ENCODE measurements at places on chromosomes 6 and 20. TPM values are rescaled to one million over a fixed set of nuclear protein-coding genes. Genes with fewer than 3 reads are reported as not detected.

The LY6G5C gene
- 1.2 TPM for total RNA-seq

DNA sequence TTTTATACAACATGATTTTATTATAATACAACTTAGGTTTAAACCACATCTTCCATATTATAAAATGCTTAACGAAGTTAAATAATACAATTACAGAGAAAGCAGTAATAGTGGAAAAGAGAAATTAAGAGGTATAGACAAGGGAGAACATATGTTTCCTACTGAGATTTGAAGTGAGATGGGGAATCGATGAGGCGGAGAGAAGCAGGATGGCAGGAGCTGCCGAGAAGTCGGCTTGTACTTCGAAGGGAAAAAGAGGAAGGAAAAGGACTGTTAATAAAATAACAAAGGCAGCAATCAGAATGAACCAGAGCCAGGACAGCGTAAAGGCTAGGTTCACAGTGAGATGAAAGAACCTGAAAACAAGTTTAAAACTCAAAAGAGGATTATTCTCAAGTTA lies 15.4 kb downstream of the FBXL4 start:
- DNase-seq = no peak
- H3K36me3 ChIP-seq = no peaks in the 10 kb centered on the region
- H3K4me3 ChIP-seq = no peak overlapping the region
- H3K4me1 ChIP-seq = no peaks in the 10 kb centered on the region
- H3K27ac ChIP-seq = no peak overlapping the region

DNA sequence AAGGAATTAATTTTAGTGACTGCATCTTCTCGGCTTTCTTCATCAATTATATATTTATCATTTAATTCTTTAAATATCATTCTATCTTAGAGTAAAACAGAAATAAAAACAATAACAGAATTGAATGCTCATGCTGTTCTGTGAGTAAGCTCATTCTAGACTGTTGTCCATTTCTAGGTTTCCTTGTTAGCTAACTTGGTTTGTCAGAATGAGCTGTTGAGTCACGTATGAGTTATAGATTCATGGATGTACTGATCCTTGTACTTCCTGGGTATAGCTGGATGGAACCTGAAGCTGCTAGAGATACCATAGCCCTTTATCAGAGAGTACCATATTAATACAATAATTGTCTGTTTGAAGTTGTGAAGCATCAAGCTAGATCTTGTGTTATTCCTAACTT lies 515.3 kb downstream of the TENT5A start:
- H3K27ac ChIP-seq = no peak overlapping the region
- no peaks in the 10 kb centered on the region for H3K27me3 ChIP-seq
- H3K4me1 ChIP-seq = no peaks in the 10 kb centered on the region
- no peak for DNase-seq

DNA sequence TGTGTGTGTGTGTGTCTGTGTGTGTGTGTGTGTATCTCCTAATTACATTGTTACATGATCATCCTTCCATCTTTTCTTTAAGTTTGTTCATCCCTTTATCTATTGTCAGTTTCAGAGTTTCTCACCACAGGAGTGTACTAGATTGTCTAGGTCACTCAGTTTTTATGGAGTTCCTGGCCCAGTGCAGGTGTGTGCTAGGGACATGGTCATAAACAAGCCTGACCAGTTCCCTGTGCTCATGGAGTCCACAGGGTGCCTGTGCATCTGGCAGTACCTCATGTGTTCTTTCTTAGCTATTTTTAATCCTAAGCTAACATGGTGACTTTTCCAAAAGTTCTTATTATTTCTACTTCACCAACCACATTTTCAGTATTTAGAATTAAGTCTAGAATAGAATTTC lies 43.9 kb downstream of the PHACTR2 start:
- H3K4me3 ChIP-seq = no peak overlapping the region
- H3K36me3 ChIP-seq = no peaks in the 10 kb centered on the region
- no peak overlapping the region for H3K27ac ChIP-seq
- H3K27me3 ChIP-seq = no peaks in the 10 kb centered on the region
- DNase-seq = no peak
- H3K4me1 ChIP-seq = no peaks in the 10 kb centered on the region

GRCh38 chr20:36541227-36541767 lies at the start of gene MYL9:
Gene MYL9 (plus strand): TSS chr20:36541519. CDS start chr20:36544885, 3,366 bp downstream.
- H3K27me3 ChIP-seq = no peaks in the 10 kb centered on the region
- peak within 1 kb of the TSS; percentile 67 for H3K4me3 ChIP-seq
- DNase-seq = peak; percentile 90
- peak within 1 kb of the TSS; percentile 100 for H3K27ac ChIP-seq
- H3K4me1 ChIP-seq = peaks cover 39% of the 10 kb centered on the region
- H3K36me3 ChIP-seq = peaks cover 14% of the 10 kb centered on the region

The C6orf163 gene
- total RNA-seq = 1.5 TPM

The HS3ST5 gene
- 2.4 TPM for total RNA-seq

- H3K36me3 ChIP-seq = no peaks in the 10 kb centered on the region
- H3K4me3 ChIP-seq = no peak overlapping the region
- no peak overlapping the region for H3K27ac ChIP-seq
- no peaks in the 10 kb centered on the region for H3K27me3 ChIP-seq
Observed at GRCh38 chr6:117174835-117175360, 90.5 kb upstream of the VGLL2 start.

DNA sequence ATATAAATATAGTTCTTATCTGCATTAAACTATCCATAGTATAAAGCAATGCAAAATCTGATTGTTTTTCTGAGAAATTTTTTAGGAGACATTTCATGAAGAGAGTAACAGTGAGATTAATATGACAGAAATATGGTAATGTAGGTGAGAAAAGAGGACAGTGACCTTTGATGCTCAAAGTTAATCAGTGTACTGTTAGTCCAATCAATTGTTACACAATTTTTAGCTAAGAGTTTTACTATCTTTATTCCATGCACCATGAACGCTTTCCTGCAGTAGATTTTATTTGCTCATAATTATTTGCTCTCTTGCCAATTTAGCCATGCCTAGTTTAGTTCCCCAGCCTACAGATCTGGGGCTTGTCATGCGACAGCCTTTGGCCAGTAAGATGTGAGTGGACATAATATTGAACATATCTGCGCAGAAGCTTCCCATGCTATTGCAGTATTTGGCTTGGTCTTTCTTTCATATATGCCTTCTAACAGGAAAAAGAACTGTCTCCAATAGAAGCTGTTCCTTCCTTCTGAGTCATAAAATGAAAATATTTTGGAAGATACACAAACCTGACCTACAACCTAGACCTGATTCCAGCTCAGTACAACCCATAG lies 38.7 kb downstream of the FKBP1C start:
- no peaks in the 10 kb centered on the region for H3K27me3 ChIP-seq
- no peak overlapping the region for H3K27ac ChIP-seq
- H3K4me1 ChIP-seq = no peaks in the 10 kb centered on the region

The KCNG1 gene
- 129 TPM for total RNA-seq
